ENCODE measurements at places on chromosomes 11 and 22.
A peak's percentile ranks its signal among the peaks of the same experiment; 100 is the strongest.

- no peak for DNase-seq
Measured at GRCh38 chr11:114499756-114500155, 59.9 kb downstream of the NXPE1 start.

DNA sequence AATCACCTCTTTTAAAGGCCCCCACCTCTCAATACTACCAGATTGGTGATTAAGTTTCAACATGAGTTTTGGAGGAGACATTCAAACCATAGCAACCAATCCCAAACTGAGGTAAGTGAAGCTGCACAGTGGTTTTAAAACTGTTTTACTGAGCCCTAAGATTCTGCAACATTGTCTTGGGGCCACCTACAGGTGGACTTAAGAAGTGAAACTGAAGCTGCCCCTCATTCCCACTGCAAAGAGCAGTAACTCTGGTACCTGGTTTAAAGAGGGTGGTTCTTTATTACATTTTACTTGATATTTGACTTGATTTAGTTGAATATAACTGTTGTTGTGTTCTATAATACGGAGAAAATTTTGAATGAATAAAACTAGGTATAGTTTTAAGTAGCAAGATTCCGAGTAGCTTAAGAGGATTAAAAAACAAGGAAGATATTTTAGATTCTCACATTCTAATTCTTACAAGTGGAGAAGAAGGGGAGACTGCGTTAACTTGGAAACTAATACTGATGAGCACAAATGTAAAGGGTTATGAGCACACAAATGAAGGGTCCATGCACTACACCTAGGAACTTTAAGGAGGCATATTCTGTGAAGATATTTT is 26.7 kb downstream of the SYT9 start:
- DNase-seq: no peak

GRCh38 chr11:786235-787083 is 3.4 kb downstream of the CEND1 start:
- no peak for DNase-seq

DNA sequence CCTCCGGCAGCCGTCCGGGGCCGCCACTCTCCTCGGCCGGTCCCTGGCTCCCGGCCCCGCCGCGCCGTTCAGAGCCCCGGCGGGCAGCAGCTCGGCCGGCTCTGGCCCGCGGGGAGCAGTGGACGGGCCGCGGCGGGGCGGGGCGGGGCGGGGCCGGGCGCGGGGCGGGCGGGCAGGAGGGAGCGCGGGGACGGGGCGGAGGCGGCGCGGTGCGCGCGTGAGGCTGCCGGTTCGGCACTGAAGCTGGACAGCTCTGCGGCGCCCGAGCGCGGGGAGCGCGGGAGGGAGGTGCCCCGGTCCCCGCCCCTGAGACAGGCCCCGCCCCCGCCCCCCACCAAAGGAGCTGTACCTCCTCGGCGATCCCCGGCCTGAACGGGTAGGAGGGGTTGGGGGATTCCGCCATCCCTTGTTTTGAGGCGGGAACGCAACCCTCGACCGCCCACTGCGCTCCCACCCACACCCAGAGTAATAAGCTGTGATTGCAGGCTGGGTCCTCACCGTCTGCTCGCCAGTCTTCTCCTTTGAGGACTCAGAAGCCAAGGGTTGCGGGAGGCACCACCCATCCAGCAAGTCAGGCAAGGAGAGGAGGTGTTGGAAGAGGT is at the start of gene DRD2:
TSS of gene DRD2 (minus strand) at position 239 of the 602 bp plus-strand sequence. CDS start 50,747 bp downstream, outside the sequence.
- DNase-seq: no peak

GRCh38 chr11:126307706-126308105 is 3.8 kb downstream of the DCPS start:
- DNase-seq: no peak

DNA sequence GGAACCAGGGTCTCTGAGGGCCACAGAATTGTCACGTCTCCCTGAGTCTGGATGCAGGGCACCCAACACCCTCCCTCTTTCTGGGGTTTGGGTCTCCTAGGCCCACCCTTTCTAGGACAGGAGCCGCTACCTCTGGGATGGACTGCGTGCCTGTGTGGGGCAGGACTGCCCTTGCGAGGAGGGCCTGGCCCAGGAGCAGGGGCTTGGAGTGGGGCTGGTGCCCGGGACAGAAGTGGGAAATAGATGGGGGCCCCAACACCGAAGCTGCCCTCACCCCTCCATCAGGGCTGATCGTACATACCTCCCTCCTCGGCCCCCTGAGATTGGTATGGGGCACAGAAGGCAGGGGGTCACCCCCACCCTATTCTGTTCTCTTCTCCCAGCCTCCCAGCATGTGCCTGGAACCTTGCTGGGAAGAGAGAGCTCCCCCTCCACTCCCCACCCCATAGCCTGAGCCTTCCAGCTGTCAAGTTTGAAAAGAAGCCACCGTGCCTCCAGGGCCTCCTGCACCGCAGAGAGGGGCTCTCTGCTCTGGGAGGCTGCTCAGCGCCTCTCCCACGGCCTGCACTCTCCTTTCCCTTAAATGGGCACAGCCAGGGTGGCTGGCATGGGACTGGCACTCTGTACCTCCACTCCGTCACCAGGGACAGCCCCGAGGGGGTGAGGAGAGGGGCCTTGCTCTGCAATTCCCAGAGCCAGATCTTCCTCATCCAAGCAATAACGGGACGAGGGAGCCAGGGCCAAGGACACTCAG is 1.8 kb downstream of the LRRC10B start:
- no peak for DNase-seq

DNA sequence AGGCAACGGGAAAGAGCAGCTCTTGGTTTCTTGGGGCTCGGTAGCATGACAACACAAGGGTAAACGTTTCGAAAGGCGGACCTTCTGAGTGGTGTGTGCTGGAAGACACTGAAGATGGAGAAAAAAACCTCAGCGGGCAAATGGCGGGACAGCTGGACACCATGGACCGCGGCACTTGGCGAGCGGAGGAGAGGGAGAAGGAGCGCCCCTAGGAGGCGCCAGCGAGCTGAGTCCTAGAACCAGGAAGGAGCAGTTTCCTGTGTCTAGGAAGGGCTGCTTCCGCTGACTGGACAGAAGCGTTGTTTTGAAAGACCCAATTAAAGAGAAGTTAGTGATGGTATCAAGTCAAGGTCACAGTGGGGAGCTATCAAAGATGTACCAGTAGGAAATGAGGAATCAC is 44.0 kb upstream of the OPCML start:
- DNase-seq: no peak

GRCh38 chr22:19571207-19571795 is 47.1 kb upstream of the CLDN5 start:
- no peak for DNase-seq

- no peak for DNase-seq
Measured at GRCh38 chr11:124977006-124977405, 23.0 kb downstream of the CCDC15 start.

GRCh38 chr11:61254403-61255025 is 13.5 kb downstream of the PGA5 start:
- DNase-seq: peak; percentile 19
